ENCODE measurements at places on chromosomes 16 and 17.

DNA sequence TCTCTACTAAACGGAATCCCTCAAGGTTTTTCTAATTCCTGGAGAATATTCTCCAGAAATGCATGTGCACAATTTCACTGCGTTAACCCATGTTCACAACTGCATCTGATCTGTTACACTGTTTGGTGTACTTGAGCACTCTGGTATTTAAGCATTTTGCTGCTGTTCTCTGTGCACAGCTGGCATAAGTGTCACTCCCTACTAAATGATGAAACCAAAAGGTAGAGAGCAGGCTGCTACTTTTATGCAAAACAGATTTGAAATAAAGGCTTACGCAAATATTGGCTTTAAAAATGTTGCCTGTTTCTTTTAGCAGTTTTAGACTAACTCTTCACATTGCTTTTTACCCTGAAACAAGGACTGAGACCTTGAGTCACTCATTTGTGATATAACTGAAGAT, 41.7 kb downstream of the ESRP2 start:
- H3K27me3 ChIP-seq = no peaks in the 10 kb centered on the region
- peaks cover 7% of the 10 kb centered on the region for H3K4me1 ChIP-seq
- H3K27ac ChIP-seq = peak overlapping the region; percentile 48
- DNase-seq = no peak

DNA sequence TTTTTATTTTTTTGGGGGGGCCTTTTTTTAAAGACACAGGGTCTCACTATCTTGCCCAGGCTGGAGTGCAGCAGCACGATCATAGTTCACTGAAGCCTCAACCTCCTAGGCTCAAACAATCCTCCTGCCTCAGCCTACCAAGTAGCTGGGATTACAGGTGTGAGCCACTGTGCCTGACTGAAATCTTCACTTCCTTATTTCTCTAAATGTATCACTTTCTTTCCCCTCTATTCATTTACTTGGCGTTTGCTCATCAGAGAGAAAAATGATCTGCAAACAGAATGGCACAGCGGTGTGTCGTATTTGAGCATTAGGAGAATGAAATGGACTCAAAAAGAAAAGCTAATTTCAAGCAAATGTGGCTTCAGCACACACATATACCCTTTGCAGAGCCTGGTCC, 44.3 kb upstream of the CDH5 start:
- no peaks in the 10 kb centered on the region for H3K4me1 ChIP-seq
- H3K4me3 ChIP-seq = no peak overlapping the region
- no peak overlapping the region for H3K27ac ChIP-seq
- DNase-seq = no peak
- no peaks in the 10 kb centered on the region for H3K36me3 ChIP-seq

DNA sequence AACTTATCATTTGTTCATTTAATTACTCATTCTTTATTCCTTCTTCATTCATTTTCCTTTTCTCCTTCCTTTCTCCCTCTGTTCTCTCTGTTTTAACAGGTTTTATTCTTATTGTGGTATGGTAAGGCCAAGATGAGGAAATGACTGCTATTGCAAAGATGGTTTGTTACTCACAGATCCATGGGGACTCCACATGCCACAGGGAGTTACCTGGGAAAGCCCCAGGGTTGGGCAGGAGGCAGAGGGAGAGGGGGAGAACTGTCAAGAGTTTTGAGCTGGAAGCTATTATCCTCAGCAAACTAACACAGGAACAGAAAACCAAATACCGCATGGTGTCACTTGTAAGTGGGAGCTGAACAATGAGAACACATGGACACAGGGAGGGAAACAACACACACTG, 453.3 kb downstream of the WWOX start:
- no peak for DNase-seq
- no peak overlapping the region for H3K27ac ChIP-seq

DNA sequence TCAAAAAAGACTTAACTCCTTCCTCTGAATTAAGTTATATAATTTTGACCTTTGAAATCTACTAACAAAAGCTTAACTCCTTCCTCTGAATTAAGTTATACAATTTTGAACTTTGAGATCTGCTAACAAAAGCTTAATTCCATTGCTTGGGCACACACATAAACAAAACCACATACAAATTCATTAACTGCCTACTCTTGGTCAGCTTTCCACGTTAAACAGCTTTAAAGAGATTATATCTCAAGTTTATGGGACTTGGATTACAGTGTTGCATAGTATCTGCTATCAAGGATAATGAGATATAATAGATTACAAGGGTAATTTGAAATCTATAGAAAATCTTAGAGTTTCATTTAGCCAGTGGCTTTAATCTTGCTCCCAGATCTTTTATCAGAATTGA, 23.5 kb downstream of the COX10 start:
- DNase-seq = no peak
- peaks cover 28% of the 10 kb centered on the region for H3K36me3 ChIP-seq
- no peak overlapping the region for H3K27ac ChIP-seq
- no peak overlapping the region for H3K4me3 ChIP-seq
- peaks cover 55% of the 10 kb centered on the region for H3K4me1 ChIP-seq

DNA sequence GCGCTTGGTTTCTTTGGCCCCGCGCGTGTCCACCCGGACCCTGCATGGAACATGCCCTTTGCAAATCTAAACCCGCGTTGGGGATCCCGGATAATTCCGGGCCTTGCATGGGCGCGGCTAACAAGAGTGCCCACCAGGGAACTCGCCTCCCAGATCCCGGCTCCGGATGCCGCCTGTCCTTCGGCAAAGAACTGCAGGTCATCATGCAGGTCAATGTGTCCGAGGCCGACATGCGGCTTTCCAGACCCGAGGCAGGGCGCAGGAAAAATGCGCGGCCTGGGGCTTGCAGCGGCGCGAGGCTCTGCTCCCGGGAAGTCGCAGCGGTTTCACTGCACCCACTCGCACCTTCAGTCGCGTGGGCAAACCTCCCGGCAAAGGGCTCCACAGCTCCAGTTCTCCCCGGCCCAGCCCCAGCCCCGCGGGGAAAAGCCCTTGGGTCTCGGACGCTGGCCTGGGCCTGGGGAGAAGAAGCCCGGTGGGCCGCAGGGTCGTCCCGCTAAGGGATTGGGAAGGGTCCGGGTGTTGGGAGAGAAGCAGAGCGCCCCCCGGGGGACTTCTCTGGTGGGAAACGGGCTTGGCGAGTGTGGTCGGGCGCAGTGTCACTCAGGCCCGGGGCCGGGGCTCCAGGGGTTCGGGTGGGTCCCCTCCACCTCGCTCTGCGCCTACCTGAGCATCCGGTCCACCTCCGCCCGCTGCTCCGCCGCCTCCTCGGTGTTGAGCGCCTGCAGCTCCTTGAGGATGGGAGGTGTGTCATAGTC, 805 bp downstream of the HNF1B start:
- peak overlapping the region; percentile 41 for H3K27ac ChIP-seq
- H3K36me3 ChIP-seq = no peaks in the 10 kb centered on the region
- H3K27me3 ChIP-seq = peaks cover 77% of the 10 kb centered on the region
- DNase-seq = peak; percentile 73
- H3K4me3 ChIP-seq = peak overlapping the region; percentile 81
- peaks cover 13% of the 10 kb centered on the region for H3K4me1 ChIP-seq

GRCh38 chr17:77429969-77430752, 289.4 kb downstream of the SEC14L1 start:
- H3K27me3 ChIP-seq = no peaks in the 10 kb centered on the region
- peak; percentile 94 for DNase-seq
- peak overlapping the region; percentile 62 for H3K27ac ChIP-seq
- H3K36me3 ChIP-seq = peaks cover 9% of the 10 kb centered on the region
- H3K4me1 ChIP-seq = peaks cover 72% of the 10 kb centered on the region
- peak overlapping the region; percentile 35 for H3K4me3 ChIP-seq

DNA sequence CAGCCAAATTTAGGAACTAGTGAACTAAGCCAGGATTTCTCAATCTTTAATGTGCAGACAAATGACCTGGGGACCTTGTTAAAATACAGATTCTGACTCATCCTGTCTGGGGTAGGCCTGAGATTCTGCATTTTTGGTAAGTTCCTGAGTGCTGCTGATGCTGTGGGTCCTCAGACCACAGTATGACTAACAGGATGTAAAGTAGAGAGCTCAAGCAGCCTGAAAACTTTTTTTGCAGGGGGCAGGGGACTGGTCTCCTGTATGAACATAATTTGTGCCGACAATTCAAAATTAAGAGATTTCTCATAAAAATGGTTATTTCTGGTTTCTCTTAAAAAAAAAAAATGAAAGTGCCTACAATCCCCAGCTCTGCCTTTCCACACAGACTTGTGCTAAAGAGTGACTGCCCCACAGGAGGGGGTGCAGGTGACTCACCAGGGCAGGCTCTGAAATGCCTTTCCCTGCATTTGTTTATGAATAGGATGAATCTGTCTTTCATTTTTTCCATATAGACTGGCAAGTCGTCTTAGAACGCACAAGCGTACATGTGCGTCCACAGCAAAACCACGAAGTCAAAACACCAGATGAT, 271.5 kb downstream of the PHKB start:
- peaks cover 23% of the 10 kb centered on the region for H3K4me1 ChIP-seq
- peak overlapping the region; percentile 4 for H3K4me3 ChIP-seq
- peaks cover 2% of the 10 kb centered on the region for H3K27me3 ChIP-seq
- H3K36me3 ChIP-seq = no peaks in the 10 kb centered on the region

- no peaks in the 10 kb centered on the region for H3K4me1 ChIP-seq
- no peaks in the 10 kb centered on the region for H3K36me3 ChIP-seq
- no peak for DNase-seq
These were observed 856.7 kb downstream of the CDH8 start for GRCh38 chr16:61179561-61179960.

GRCh38 chr17:15233971-15234370, 31.2 kb downstream of the PMP22 start:
- H3K4me1 ChIP-seq = peaks cover 8% of the 10 kb centered on the region
- H3K4me3 ChIP-seq = no peak overlapping the region
- H3K36me3 ChIP-seq = no peaks in the 10 kb centered on the region

DNA sequence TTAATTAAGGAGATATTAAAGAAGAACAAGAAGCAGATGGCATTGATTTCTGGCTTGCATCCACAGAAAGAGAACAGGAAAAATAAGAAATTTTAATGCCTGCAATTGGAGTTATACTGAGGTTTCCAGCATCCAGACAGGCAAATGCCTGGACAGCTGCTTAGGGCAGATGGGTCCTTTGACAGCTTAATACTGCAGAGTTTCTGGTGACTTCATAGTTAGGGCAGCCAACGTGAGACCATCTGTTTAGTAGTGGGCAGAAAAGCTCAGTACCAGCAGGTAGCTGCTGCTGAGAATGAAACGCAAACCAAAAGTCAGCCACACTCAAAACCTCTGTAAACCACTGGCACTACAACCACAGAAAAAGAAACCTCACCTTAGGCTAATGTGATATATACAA, 109.8 kb downstream of the CDK5R1 start:
- no peaks in the 10 kb centered on the region for H3K36me3 ChIP-seq
- H3K27me3 ChIP-seq = no peaks in the 10 kb centered on the region
- H3K4me3 ChIP-seq = no peak overlapping the region
- peaks cover 12% of the 10 kb centered on the region for H3K4me1 ChIP-seq
- DNase-seq = no peak

DNA sequence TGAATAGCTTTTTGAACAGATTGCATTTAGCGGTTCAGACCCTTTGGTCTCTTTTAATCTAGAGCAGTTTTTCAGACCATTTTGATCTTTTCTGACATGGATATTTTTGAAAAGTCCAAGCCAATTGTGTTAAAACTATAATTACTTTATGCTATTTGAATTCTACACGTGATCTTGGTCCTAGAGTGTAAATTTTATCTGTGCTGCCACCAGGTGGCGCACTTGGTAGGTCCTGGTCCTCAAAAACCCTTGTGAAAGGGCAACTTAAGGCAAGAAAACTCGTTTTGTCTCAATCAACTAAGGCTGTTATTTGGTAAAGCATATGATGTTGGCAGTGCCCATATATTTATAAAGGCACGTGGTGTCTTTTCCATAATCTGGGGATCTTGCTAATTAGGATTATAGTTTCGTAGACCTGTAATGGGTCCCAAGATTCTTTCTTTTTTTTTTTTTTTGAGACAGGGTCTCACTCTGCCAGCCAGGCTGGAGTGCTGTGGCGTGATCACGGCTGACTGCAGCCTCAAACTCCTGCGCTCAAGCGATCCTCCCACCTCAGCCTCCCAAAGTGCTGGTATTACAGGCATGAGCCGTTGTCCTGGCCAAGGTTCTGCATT, 43.9 kb upstream of the TEX2 start:
- peak; percentile 89 for DNase-seq
- H3K4me1 ChIP-seq = peaks cover 4% of the 10 kb centered on the region
- H3K36me3 ChIP-seq = no peaks in the 10 kb centered on the region
- no peak overlapping the region for H3K27ac ChIP-seq
- no peaks in the 10 kb centered on the region for H3K27me3 ChIP-seq
- no peak overlapping the region for H3K4me3 ChIP-seq

DNA sequence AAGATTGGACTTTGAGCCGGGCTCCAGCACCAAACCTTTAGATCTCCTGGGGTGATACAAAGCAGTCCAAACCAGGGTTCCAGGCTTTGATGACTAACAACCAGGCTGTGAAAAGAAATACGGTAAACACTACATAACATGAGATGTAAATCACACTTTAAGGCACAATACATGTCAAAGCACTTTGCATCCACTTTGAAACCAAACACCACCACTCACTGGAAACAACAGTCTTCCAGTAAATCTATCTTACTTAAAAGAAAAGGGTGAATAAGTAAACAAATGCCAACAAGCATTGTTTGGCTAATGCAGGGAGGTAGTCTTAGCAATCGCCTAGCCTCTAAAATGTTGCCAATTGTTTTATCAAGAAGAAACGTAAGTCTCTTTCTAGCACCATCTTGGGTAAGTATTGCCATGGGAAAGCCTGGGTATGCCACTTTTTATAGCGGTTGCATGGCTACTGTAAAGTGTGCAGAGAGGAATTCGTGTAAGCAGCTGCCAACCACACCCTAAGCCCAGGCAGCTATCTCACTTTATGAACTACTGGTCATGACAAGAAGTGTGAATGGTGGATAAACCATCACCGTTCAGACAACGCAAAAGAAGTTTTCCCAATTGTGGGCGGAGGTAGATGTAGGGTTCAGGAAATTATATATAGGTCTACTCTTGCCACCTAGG, 267.4 kb upstream of the PSMD7 start:
- peaks cover 8% of the 10 kb centered on the region for H3K27me3 ChIP-seq
- no peak overlapping the region for H3K4me3 ChIP-seq
- no peaks in the 10 kb centered on the region for H3K36me3 ChIP-seq
- no peaks in the 10 kb centered on the region for H3K4me1 ChIP-seq

DNA sequence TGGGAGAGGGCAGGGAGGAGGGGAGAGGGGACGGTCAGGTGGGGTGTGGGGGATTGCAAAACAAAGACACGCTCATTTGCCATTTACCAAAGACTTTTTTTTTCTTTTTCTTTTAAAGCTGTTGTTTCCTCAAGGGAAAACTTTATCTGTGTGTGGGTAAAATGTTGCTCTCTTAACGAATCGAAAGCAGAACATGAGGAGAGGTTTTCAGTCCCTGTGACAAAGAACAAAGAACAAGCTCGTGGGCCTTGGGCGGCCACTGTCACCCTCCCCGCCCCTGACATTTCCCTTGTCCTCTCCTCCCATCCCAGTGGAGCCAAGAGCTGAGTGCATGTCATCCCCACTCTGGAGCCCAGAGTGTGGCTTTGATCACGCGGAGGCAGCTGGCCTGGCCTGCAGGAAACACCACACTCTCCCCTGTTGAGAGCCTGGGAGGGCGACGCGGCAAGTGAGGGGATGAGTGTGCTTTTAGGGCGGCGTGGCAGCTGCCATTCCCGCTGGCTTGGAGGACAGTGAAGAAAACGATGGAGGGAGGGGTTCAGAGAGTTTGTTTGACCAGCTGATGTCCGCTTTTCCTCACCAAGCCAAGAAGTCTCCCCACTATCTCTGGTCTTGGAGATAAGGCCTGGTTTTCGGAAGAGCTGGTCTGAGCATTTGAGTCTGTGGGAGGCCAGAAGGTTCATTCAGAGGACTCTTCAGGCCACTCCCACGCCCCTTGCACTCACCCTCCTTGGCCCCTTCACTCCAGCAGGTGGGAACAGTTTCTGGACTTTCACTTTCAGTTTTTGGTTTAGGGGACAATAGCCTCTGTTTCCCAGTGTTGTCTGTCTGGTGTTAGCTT, 11.4 kb downstream of the CCR7 start:
- H3K36me3 ChIP-seq = peaks cover 80% of the 10 kb centered on the region
- H3K4me1 ChIP-seq = peaks cover 85% of the 10 kb centered on the region
- no peaks in the 10 kb centered on the region for H3K27me3 ChIP-seq
- DNase-seq = peak; percentile 77
- H3K27ac ChIP-seq = peak overlapping the region; percentile 88
- peak overlapping the region; percentile 79 for H3K4me3 ChIP-seq

Measured in activated CD4-positive, alpha-beta T cell treated with anti-CD3 and anti-CD28 coated beads, Interleukin-2, amount 10 ng/mL, durations not matched to agents 24 days and 14 days (primary cell).